ENCODE measurements at places on chromosomes 16 and 17. TPM values are rescaled to one million over a fixed set of nuclear protein-coding genes. Genes with fewer than 3 reads are reported as not detected.

Gene SLC9A5
- 2.2 TPM for total RNA-seq

Gene TBC1D26
- total RNA-seq, result not detected

Gene NPW
- 0.91 TPM for total RNA-seq

DNA sequence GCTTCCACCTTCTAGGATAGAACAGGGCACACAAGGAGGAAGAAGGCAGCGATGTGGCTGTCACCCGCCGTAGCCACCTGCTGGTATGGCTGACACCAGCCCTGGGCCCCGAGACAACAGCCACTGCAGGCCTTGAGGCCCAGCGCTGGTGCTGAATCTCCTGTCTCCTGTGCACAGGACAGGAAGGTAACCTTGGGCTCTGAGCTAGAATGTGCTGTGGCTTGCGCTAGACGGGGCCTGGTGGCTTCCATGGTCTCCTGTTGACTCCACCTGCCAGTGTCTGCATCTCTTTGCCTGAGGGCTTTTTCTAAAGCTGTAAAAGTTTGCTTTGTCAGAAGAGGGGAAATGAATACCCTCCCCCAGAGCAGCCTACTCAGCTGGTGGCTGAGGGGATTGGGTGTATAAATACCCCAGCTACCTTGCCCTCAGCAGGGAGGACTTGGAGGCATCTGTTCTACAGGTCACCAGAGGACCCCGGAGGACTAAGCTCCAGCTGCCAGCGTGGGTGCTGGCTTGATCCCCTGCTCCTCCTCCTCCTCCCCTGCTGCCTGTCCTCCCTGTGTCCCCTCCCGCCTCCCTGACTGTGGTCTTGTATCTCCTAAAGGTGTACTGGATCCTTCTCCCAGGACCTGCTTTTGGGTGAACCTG lies 76.1 kb upstream of the SDK2 start:
- DNase-seq, result no peak

GRCh38 chr17:29524692-29525091 lies 42.1 kb downstream of the ABHD15 start:
- no peak for DNase-seq

DNA sequence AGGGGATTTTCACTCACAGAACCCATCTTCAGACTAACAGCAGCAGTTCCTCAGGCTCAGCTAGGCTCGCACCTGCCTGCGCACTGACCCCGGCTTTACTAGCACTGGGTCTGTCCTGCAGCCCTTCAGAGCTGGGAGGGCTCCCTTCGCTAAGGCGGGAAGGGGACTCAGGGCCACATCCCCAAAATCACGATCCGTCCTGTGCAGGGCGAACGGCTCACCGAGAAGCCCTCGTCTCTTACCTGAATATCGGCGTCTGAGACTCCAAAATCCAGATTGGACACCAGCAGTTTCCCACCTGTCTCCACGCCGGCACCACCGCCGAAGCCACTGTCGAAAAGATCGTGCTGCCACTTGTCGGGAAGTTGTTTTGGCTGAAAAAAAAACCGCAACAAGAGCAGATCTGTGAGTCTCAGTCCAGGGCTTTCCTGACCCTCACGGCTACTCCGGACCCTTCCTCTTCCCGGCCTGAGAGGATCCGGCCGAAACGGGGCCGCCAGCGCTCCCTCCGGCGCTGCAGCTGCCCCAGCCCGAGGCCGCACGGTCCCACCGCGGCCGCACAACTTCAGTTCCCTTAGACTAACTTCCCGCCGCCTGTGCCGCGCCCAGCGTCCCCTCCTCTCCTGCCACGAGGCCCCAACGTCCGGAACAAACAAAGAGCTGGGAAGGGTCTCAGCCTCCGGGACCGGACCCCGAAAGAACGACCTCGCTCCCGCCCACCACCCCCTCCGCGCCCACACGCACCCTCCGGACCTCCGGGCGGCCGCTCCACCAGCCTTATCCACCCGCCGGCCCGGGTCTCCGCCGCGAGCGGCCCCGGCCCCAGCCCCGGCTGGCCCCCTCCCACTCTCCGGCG lies 711 bp downstream of the ALYREF start:
- DNase-seq, result no peak

DNA sequence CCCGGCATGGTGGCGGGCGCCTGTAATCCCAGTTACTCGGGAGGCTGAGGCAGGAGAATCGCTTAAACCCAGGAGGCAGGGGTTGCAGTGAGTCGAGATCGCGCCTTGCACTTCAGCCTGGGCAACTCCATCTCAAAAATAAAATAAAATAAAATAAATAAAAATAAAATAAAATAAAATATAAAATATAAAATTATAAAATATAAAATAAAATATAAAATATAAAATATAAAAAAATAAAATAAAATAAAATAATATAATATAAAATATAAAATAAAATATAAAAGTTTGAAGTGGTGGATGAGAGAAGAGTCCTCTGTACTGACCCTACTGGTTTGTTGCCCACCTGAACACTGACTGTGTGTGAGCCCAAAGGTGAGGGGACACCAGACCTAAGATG lies 15.2 kb downstream of the CCDC42 start:
- no peak for DNase-seq

DNA sequence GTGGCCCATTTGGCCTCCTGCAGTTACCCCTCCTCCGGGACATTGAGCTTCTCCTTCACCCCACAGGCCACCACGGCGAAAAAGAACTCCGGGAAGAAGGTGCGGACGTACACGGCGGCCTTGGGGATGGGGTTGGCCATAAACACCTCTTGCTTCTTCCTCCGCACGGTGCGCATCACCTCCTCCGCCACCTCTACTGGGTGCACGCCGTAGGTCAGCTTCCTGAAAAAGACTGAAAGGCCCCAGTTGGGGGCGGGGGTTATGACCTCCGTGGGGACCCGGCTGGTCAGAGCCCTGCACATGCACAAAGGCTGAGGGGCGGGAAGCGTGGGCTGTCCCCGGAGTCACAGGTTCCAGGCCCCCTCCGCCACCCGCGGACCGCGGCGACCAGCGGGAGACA lies 19.9 kb downstream of the DHRS7C start:
- DNase-seq, result no peak

GRCh38 chr16:24396350-24397271 lies 140.5 kb downstream of the CACNG3 start:
- no peak for DNase-seq

DNA sequence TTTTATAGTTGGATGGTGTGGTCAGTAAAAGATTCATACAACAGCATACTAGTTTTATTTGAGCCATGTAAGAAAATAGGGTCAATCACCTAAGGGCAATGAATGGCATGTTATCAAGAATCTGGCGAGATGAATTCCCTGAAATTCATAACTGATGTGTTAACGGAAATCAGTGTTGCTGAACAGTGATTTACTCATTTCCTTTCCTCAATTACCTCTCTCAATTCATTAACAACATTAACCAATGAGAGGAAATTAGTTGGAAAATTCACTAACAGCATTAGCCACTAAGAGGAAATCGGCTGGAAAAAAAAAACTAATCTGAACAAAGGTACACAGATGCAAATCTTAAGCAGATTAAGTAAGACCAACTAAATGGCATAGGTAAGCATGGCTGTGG lies 6.3 kb downstream of the CMTR2 start:
- DNase-seq, result no peak

- peak; percentile 35 for DNase-seq
Observed at GRCh38 chr16:797120-797420, 3.5 kb downstream of the GNG13 start.

- no peak for DNase-seq
Observed at GRCh38 chr17:78935419-78936323, 10.5 kb upstream of the TIMP2 start.

DNA sequence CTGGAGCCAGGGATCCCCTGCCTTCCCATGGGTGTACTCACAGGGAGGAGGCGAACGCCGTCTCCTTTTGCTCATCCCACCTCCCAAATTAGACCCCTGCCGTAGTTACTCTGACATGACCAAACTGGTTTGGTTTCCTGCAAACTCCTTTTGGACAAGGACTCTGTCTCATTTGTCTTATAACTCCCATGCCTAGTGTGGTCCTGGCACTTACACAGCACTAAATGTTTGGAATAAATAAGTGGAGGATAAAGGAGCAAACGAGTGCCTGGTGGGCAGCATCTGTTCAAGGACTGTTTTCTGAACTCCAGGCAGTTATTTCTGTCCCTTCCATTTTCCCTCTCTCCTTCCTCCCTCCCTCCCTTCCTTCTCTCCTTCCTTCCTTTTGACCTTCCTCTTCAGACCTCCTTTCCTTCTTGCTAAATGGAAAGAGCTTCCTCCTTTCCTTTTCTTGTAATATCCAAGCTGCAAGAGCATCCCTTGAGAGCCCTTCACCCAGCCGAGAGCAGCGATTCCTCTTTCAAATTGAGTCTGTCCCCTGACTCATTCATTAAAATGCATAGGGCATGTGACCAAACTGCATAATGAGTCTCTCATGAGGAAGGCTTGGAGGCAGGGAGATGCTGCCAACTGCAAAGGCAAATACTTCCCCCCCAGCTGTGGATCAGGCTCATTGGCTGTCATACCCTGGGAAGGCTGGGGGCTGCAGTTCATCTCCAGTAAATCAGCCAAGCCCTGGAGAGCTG lies 36.8 kb downstream of the CHD9 start:
- DNase-seq, result no peak

- DNase-seq, result peak; percentile 13
Observed at GRCh38 chr17:9905902-9906301, 831 bp upstream of the RCVRN start.

Measured in HT-29 (cell line).